ENCODE measurements at places on chromosomes 16 and 17. TPM values are rescaled to one million over a fixed set of nuclear protein-coding genes. Genes with fewer than 3 reads are reported as not detected.

Gene HS3ST3A1
- total RNA-seq: 7.6 TPM

Gene RCVRN
- total RNA-seq: not detected

Gene ABCA9
- total RNA-seq: 0.19 TPM

Gene NAT9
- total RNA-seq: 67.2 TPM

Gene TP53TG3F
- not detected for total RNA-seq

Gene POLR3K
- total RNA-seq: 17.6 TPM
